ENCODE measurements at places on chromosomes 7 and 10.

- no peak for DNase-seq
These were observed 63.3 kb downstream of the ELFN1 start for GRCh38 chr7:1733206-1733907.

GRCh38 chr7:129376076-129376777, 58.0 kb upstream of the STRIP2 start:
- no peak for DNase-seq

DNA sequence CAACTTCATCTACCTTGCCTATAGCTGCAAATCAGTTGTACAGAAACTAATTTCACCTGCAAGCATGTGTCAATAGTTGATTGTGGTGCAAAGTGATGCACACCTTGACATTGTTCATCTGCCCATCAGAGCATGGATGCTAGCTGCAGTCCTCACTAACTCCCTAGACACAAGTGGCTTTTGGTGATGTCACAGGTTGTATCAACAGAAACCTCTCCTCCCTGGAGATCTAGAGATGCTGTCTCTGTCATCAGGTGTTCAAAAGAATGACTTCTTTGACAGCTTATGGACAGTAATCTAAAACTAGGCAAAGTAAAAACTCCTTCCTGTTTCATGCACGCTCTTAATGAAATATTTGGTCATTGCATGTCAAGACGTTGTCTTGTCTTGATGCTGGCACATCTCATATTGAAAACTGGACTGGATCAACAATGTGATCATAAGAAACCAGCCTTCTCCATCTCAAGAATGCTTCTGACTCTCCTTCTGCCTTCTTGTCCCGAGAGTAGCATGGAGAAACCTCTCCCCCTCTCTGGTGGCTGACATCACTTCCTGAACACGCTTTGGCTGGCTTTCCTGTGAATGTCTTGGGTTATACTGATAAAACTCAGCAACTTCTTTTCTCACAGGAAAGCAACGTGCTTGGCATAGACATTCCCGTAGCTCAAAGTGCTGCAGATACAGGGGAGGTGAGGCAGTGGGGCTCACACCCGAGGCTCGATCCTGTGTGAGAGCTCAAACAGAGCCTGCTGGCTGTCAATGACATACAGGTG, 176.2 kb upstream of the CDCA7L start:
- no peak for DNase-seq

DNA sequence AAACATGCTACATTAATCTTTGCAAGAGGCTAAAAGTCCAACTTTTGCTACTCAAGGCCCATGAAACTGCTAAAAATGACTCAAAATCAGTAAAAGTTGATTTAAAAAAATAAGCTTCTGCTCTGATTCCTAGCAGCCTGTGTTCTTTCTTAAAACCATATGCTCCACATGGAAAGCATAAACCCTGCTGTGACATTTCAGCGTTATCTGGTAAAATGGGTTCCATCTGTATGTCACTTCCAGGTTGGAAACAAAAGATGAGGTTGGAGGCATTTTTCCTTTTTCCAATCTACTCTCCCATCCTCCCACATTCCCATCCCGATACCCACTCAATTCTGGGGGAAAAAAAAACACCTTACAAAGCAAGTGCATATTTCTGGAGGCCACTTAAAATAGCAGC, 439.5 kb downstream of the NEBL start:
- no peak for DNase-seq

- DNase-seq = no peak
These were observed 184.5 kb upstream of the INHBA start for GRCh38 chr7:41887416-41887815.

DNA sequence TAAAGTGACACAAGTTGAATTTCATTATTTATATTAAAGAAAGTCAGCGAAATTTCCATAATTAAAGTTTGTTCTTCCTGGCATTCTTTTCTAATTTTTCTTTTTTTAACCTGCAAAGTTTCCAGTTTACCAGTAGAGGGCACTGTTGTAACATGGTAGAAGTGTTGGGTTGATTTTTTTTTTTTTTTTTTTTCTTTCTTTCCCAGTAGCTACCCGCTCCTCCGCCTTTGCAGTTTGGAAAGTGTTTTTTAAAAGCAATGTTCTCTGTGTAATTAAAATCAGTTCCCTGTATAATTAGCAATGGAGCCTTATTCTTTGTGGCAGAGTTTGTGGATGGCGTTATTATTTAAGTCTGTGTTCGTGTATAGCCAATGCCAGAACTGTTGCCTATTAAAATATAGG, 53.7 kb downstream of the TAF3 start:
- DNase-seq = no peak

DNA sequence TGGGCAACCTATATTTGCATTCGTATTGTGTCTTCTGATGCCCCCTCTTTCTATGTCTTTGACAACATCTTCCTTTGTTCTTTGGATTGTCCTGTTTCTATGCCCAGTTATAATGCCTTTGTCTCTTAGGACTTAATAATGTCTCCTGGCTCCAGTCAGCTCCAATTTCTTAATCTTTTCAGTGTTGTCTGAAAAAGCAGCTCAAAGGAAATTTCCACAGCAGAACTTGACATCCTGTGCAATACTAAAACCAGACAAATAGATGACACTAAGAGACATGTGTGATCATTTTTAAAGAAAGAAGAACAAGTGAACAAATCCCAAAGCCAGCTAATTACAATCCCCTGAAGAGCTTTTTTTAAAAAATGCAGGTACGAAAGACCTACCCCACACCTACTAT, 47.7 kb upstream of the RNF148 start:
- DNase-seq = no peak

GRCh38 chr10:50601974-50602373, 21.8 kb downstream of the SGMS1 start:
- no peak for DNase-seq

- DNase-seq = no peak
These were observed 28.0 kb downstream of the DNAJC1 start for GRCh38 chr10:21975378-21975990.

- DNase-seq = no peak
These were observed 4.6 kb downstream of the CCDC136 start for GRCh38 chr7:128796327-128796726.

DNA sequence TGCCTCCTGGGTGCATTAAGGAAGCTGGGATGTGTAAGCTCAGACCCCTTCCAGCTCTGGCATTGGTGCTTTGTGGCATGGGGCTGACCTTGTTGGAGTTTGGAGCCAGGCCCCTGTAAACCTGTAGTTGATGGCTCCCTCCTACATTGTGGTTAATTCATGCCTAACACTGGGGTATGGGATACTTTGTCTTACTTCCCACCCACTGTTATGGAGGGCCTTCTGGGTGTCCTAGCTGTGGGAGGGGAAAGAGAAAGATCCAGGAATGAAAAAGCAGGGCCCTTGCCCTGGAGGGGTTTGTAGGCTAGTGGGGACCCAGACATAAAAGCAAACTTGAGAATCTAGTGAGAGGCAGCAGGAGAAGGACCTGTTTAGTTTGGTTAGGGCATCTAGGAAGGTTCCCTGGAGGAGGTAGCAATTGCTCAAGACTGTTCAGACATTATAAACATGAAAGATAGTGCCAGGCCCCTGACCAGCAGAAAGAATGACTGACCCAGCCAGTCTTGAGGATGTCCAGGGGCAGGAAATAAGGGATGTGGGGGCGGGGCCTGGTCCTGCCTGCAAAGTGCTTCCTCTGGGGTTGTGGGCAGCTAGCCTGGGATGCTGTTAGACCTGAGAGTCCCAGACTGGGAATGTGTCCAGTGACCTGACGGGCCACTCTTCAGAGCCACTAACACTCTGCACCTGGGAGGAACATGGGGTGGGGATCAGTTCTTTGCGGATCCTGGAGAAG, 6.6 kb downstream of the ADAMTS14 start:
- DNase-seq = no peak

GRCh38 chr7:99669782-99670181, 10.0 kb downstream of the CYP3A5 start:
- DNase-seq = no peak

- DNase-seq = no peak
These were observed 145.2 kb upstream of the PFKP start for GRCh38 chr10:2921956-2922680.

GRCh38 chr10:55966101-55966500, 395.0 kb downstream of the ZWINT start:
- no peak for DNase-seq

GRCh38 chr7:157551325-157552070, 214.7 kb downstream of the DNAJB6 start:
- DNase-seq = no peak

DNA sequence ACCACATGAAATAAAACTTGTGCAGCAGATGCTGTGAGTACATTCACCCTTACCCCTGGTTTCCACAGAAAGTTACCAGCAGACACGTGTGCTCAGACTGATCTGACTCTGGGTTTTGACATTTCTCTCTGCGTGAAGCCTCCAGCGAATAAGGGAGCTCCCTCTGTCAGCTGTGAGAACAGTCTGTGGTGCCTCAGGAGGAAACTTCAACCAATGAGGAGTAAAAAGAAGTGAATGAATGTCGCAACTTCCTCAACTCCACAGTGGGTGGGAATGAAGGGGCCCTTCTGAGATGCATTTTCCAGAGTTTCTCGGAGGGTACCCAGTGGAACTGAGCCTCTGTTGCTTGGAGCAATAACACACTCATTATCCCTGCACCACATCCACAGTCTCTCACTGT, 743.4 kb downstream of the TNS3 start:
- no peak for DNase-seq

- no peak for DNase-seq
These were observed 77.1 kb downstream of the GRID1 start for GRCh38 chr10:86289577-86289868.

- DNase-seq = no peak
These were observed 134.8 kb downstream of the PHTF2 start for GRCh38 chr7:77933394-77933793.

All from activated naive CD4-positive, alpha-beta T cell (primary cell).